Smooth muscle cell of the brain vasculature (primary cell): ENCODE measurements at places on chromosomes 3 and 15.

DNA sequence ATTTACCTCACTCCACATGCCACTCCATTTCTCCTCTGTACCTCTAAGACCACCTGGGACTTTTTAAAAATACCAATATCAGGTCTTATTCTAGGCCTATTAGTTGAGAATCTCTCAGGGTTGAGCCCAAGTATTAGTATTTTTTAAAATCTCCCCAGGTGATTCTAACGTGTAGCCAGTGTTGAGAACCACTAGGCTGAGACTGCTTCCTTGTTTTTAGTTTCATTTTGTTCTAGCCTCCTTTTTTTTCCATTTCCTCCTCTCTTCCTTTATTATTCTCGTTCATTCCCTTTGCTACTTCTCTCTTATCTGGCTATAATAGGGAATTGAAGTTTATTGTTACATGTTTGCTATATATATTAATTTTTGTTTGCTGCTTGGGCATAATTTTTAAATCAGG, 217.8 kb upstream of the CD96 start:
- DNase-seq = no peak

GRCh38 chr15:82944056-82944455, 8.5 kb downstream of the HOMER2 start:
- DNase-seq = no peak

DNA sequence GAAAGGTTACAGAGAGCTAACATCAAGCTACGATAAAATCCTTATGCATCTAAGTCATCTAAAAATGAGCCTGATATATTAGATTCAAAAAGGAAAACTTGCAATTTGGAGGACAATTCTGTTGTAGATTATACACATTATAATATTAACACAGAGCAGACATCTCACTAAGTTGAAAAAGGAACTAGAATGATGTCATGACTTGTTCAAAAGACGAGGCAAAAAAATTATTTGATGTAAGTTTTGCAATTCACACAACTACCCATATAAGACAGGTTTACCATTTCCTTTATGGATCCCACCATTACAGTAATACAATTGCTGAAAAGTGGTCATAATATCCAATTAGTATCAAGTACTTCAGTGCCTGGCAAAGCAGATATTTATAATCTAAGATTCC, 15.9 kb downstream of the SATB1 start:
- no peak for DNase-seq

GRCh38 chr15:89368566-89369223, 34.1 kb upstream of the POLG start:
- DNase-seq = no peak

DNA sequence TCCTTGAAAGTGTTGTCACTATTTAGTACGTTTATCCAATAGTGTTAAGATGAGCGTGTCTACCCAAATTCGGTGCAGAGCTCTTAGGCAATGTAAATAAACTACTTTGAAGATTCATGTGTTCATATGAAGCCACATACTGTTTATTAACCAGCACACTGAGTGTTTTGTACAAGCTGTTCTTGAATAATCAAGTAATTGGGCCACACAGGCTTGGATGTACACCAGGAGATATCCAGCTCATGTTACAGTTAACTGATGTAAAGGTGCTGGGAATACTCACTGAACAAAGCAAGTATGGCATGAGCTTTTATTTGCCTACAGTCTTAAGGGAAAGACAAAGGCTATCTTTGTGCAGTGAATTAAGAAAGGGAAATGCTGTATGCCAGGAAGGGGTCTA, 632 bp upstream of the DHX36 start:
- DNase-seq = no peak
